ENCODE measurements at places on chromosomes 7 and 10.

GRCh38 chr10:28903063-28903462 lies 225.7 kb downstream of the BAMBI start:
- DNase-seq = no peak

GRCh38 chr7:98133621-98134303 lies 27.1 kb downstream of the LMTK2 start:
- no peak for DNase-seq

GRCh38 chr7:131726686-131727085 lies 170.3 kb upstream of the PODXL start:
- DNase-seq = no peak

GRCh38 chr7:33452805-33453502 lies 323.6 kb downstream of the BBS9 start:
- no peak for DNase-seq

GRCh38 chr7:150937848-150938561 lies 40.1 kb downstream of the KCNH2 start:
- no peak for DNase-seq

DNA sequence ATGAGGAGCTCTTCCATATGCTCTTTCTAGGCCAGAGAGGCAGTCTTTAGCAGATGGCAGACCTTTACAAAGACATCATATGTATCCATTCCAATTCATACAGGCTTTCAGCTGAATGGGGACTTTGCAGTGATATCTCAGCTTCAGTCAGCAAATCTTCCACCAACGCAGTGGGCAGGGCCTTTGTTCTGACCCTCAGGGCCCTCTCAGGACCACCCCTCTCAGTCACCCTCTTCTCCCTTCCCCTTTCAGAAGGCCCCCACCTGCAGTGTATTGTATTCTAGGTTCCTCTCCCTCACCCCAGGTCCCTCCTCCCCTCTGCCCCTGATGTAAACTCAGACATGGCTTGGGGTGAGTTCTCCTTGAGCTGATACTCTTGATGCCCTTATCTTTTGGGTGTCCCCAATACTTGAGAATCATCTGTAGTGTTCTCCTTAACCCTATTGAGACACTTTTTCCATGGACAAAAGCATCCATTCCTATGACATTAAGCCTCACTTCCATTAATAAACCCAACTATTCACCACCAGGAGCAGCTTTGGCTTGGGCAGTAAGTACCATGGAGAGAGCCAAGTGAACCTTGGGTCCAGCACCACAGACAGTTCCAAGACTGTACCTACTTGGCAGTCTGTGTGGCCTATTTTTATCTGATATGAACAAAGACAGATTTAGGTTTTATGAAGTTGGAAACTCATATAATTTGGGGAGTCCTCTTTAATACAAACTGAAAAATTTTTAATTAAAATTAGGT lies 62.7 kb downstream of the ADCYAP1R1 start:
- no peak for DNase-seq

- DNase-seq = no peak
Measured at GRCh38 chr7:51850126-51850525, 533.5 kb upstream of the COBL start.

Measured in effector CD4-positive, alpha-beta T cell (primary cell).